ENCODE measurements at places on chromosomes 1 and 21.
A peak's percentile ranks its signal among the peaks of the same experiment; 100 is the strongest.

GRCh38 chr1:176444286-176444685 lies 18.7 kb upstream of the PAPPA2 start:
- DNase-seq = no peak

DNA sequence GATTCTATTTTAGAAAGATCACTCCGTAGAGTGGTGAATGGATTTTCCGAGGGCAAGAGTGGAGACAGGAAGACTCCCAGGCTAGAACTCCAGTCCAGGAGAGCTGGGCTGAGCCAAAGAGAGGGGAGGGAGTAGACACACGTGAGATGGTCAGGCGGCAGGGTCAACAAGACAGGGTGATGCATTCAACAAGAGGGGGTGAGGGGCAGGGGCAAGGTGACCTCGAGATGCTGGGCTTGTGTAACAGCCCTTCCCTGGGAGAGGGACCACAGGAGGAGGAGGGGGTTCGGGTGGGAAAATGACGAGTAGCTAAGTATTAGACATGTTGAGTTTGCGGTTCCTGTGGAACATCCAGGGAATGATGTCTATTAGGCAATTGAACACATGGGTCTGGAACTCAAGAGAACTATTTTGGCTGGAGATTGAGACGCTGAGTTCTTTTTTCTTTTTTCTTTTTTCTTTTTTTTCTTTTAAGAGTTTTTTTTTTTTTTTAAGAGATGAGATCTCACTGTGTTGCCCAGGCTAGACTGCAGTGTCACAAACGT lies 13.3 kb downstream of the RSPO1 start:
- no peak for DNase-seq

DNA sequence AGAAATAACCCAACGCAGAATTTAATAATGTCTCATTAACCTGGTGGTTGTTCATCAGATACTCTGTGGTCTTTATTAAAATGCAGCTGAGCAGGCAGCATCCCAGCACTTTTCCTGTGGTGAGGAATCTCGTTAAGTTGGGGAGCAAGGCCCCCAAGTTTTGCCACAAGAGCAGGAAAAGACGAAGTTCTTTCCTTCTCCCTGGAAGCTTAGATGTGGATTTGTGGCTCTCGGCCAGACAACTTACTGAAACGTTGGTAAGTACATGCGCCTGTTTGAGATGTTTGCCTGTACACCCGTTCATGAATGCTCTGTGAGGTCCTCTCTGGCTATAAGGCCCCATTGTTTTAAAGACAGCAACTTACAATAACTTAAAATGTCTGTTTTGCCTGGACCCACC lies 34.3 kb upstream of the PDE9A start:
- no peak for DNase-seq

- DNase-seq = no peak
These were observed 114.1 kb downstream of the VPS13D start for GRCh38 chr1:12343823-12344487.

DNA sequence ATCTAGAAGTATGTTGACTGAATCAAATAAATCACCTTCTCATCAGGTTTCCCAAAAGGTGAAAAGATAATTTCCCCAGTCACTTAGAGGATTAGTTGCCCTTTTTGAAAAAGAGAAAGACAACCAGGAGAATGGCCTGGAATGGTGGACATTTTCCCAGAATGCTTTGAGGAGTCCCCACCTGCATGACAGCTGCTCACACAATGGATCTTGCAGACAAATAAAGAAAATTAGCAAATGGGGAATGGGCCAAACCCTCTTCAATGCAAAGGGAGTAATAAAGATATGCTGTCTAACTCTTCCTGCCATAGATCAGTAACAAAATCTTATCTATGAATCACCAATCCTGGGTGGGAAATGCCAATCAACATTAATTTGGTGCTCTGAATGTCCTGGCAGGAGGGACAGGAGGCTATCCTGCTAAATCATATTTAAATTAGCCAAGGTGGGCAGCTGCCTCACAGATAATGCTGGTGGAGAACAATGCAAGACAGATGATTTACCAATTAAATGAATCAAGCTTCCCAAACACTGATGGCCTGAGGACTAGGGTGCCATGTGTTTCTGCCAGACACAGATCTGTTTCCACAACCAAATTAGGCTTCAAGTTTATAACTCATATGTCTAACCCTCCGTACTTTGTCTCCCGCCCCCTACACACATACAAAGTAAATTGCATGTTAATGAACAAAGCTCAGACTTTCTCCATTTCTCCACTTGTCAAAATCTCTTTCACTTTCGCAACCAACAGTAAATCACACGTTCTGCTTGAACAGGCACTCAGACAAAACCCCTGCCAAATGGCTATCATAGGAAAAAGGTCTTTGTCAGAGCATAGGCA lies 488.0 kb upstream of the PLXNA2 start:
- peak; percentile 83 for DNase-seq

GRCh38 chr1:109818988-109819764 lies 55.5 kb upstream of the EPS8L3 start:
- DNase-seq = no peak

DNA sequence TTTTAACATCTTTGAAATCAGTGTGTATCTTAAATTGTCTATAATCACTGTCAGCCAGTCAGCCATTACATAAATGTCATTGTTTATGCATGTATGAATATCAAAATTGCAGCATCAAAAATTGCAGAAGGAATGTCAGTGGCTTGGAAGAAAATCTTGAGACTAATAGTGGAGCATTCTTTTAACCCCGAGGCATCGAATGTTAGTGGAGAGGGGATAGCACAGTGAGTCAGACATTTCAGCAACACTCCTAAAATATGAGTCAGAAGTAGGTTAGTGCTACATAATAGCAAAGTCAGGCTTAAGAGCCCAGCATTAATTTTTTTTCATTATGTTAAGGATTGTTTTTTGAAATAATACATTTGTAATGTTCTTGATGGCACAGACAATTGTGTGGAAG lies 45.5 kb downstream of the SNRPE start:
- no peak for DNase-seq

- no peak for DNase-seq
These were observed 18.6 kb upstream of the GPR37L1 start for GRCh38 chr1:202104073-202104472.

DNA sequence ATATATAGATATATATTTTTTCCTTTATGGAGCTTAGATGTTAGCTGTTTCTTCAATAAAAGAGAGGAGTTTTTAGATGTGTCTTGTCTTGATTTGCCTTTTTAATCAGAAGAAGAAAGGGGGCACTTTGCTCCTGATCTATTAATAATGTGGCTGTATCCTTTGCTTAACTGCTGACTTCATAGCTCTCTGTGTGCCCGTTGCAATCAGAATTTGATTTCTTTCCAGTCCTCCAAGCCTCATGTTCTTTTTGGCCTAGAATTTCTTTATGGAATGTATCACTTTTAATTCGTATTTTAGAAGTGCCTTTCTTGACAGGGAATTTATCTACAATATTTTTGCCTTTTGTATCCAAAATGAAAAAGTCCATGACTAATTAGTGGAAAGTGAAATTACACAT lies 85.3 kb downstream of the C1orf21 start:
- DNase-seq = no peak

GRCh38 chr21:9750341-9751086 lies 770.9 kb upstream of the TPTE start:
- no peak for DNase-seq

GRCh38 chr1:210883821-210884220 lies 250.1 kb downstream of the KCNH1 start:
- no peak for DNase-seq

DNA sequence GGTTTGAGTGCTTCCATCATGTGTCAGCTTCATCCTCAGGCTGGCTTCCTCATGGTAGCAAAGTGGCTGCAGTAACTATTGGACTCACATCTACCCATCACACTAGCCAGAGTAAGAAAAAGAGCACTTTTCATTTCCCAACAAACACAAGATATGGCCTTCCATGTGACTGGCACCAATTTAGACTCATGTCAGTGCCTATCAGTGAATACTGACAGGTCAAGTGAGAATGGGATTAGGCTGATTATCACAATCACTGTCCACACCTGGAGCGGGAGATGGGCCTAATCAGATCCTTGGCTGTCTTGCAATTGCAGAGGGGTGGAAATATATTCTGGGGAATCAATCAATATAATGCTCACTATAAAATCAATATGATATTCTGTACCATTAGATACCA lies 2.9 kb upstream of the RABGAP1L start:
- DNase-seq = no peak

GRCh38 chr1:11070876-11071275 lies 11.1 kb upstream of the SRM start:
- DNase-seq = no peak

Data from MM.1S (cell line).